Pericardium fibroblast (primary cell): ENCODE measurements at places on chromosomes 6 and 20. TPM values are rescaled to one million over a fixed set of nuclear protein-coding genes. Genes with fewer than 3 reads are reported as not detected.

Gene OR2H2
- total RNA-seq, result not detected in 2 replicates

Gene IL17F
- not detected in 2 replicates for total RNA-seq

Gene NRSN1
- total RNA-seq, result not detected in 2 replicates

Gene PERP
- total RNA-seq, result 18.8 and 20.2 TPM in 2 replicates

Gene SIRPA
- 18.6 and 18.8 TPM in 2 replicates for total RNA-seq

Gene ADTRP
- not detected in 2 replicates for total RNA-seq

Gene ETV7
- total RNA-seq, result not detected in 2 replicates

Gene PXMP4
- 6.0 and 6.9 TPM in 2 replicates for total RNA-seq

Gene TMEM200A
- 2.6 and 10.4 TPM in 2 replicates for total RNA-seq

Gene ENPP3
- total RNA-seq, result not detected in 2 replicates

Gene PGC
- not detected in 2 replicates for total RNA-seq
